CD8-positive, alpha-beta memory T cell (primary cell): ENCODE measurements at places on chromosomes 2 and 18.

- H3K4me3 ChIP-seq: no peak overlapping the region
- no peak for DNase-seq
- no peaks in the 10 kb centered on the region for H3K4me1 ChIP-seq
- no peak overlapping the region for H3K27ac ChIP-seq
- no peaks in the 10 kb centered on the region for H3K27me3 ChIP-seq
- no peaks in the 10 kb centered on the region for H3K36me3 ChIP-seq
Measured at GRCh38 chr2:200728630-200729029, 83.1 kb upstream of the BZW1 start.

GRCh38 chr2:61266632-61267505 lies 104.9 kb downstream of the C2orf74 start:
- no peak overlapping the region for H3K27ac ChIP-seq
- H3K4me1 ChIP-seq: no peaks in the 10 kb centered on the region
- no peak overlapping the region for H3K4me3 ChIP-seq

DNA sequence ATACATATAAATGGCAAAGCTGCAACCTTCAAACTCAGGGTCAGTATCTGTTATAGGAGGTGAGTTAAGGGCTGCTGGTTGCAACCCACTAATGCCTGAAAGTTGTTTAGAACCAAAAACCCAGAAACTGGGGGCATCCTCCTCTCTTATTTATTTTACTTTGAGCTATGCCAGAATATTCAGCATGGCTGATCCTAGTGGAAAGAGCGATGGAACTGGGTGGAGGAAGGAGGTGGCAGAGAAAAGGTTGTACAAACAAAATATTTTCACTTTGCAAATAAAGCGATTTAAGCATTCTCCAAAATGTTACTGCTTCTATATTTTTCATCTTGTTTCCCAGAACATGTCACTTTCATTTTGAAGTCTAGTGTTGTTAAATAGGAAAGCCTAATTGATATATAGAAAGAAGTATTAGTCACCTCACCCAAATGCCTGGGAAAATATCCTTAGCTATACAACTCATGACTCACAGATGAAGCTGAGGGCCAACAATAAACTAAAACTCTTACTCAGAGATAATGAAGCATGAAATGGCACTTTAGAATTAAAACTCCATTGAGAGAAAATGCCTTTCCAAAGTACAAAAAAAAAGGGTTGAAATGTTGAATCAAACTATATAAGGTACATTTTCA lies 251.4 kb upstream of the UBE2E3 start:
- H3K27me3 ChIP-seq: no peaks in the 10 kb centered on the region
- DNase-seq: no peak
- no peak overlapping the region for H3K27ac ChIP-seq
- H3K4me1 ChIP-seq: no peaks in the 10 kb centered on the region
- no peaks in the 10 kb centered on the region for H3K36me3 ChIP-seq

DNA sequence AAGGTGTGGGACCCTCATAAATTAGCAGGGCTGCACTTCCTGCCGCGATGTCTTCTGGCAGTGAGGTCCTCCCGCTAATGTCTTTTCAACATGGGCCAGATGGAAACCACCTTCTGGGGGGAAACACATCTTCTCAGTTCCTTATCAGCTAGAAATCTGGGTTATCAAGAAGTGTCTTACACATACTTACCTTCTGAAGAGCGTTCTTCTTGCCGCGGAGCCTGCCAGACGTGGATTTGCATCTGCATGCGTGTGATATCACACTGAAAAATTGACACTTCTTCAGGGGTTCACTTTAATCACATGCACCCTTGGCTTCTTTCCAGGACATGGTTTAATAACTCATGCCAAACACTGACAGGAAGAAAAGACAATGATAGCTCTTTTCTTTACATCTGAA lies 163.5 kb upstream of the SOX11 start:
- no peak for DNase-seq
- H3K36me3 ChIP-seq: no peaks in the 10 kb centered on the region
- H3K27me3 ChIP-seq: no peaks in the 10 kb centered on the region
- H3K27ac ChIP-seq: no peak overlapping the region

DNA sequence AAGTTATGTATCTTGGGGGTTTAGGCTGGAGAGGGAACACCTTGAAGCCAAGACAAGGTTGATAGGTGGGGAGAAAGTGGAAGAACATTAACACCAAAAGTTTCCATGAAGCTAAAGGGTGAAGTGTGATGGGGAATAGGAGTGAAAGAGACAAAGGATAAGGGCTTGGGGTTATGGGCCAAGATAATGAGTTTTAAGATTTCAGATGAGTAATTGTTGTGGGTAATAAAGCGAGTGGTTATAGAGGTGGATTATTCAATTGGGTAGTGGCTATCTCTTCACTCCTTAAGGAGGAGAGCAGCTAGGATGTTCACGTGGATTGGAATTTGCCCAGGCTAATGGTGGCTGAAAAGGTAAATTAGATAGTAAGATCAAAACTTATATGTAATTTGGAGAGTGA lies 29.8 kb downstream of the EML4 start:
- H3K4me3 ChIP-seq: no peak overlapping the region
- DNase-seq: no peak
- peaks cover 75% of the 10 kb centered on the region for H3K4me1 ChIP-seq

- H3K27ac ChIP-seq: no peak overlapping the region
- H3K4me3 ChIP-seq: no peak overlapping the region
- no peaks in the 10 kb centered on the region for H3K27me3 ChIP-seq
- no peak for DNase-seq
Measured at GRCh38 chr2:233414273-233414654, 60.0 kb downstream of the DGKD start.
